Tibial artery (tissue), 4 donors: ENCODE measurements at places on chromosomes 1 and 21.

DNA sequence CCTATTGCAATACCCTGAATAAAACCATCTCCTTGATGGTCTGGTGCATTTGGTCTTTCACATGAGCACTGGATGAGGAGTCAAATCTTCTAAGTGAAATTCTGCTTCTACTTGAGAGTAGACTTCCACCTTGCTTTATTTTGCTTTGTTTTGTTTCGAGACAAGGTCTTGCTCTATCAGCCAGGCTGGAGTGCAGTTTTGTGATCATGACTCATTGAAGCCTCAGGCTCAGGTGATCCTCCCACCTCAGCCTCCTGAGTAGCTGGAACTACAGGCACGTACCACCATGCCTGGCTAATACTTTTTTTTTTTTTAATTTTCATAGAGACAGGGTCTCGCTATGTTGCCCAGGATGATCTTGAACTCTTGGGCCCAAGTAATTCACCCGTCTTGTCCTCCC lies 65.8 kb upstream of the F3 start:
- DNase-seq, result no peak

DNA sequence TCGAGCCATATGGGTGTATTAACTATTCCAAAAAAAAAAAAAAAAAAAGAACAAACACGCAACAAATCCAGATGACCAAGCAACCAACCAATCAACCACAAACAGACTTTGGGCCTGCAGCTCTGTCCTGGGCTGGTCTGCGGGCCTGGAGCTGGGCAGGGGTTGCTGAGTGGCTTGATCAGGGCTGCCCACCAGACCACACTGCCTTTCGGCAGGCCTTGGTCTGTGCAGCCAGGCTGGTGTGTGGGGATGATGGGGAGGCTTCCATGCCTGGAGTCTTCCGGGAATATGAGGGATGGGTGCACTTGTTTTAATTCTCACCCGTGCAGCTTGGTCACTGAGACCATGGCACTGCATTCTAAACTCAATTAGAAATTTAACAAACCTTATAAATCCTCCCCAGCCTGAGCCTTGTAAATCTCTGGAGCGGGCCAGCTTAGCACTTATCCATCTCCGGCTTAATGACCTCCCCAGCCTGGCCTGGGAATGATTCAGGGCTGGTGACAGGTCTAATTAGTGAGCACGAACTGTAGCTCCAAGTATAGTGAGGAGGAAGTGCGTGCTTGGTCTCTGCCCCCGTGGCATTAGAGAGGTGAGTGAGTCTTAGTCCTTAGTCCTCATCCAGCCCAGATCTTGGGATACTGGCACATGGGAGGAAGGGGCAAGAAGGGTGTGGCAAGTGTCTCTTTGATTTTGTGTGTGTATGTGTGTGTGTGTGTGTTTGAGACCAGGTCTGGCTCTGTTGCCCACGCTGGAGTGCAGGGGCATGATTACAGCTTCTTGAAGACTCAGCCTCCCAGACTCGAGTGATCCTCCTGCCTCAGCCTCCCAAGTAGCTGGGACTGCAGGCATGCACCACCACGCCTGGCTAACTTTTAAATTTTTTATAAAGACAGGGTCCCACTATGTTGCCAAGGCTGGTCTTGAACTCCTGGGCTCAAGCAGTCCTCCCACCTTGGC lies 74.6 kb upstream of the CSF3R start:
- DNase-seq, result peak; percentile 3

DNA sequence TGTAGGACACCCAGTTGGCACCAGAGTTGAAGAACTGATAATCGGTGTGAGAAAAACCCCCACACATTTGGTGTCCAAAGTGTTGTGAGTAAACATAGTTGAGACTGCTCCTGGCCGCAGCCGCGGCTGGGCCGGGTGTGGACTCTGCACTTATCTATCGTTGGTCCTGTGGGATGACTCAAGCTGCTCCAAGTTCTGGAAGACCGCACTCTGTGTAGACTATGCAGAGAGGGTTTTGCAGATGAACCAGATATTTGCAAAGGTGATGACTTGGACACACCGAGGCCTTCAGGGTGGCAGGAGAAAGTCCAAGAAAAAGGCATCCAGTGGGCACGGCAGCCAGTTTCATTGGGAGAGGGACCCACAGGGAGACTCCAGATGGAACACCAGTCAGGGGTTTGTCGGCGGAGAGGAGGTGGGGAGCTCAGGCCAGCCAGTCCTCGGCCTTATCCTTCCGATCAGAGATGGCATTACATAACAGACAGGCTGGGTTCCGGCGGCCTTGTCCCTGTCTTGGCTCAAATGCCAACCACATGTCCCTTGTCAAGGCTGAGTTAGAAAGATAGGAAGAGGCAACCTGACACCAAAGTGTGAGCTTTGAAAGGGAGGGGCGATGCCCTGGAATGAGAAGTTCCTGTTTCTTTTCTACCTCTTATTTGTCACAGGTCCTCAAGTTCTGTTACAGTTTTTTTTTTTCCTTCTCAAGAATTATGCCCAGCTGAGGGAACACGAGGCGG lies 21.1 kb downstream of the C2CD2 start:
- DNase-seq, result no peak

DNA sequence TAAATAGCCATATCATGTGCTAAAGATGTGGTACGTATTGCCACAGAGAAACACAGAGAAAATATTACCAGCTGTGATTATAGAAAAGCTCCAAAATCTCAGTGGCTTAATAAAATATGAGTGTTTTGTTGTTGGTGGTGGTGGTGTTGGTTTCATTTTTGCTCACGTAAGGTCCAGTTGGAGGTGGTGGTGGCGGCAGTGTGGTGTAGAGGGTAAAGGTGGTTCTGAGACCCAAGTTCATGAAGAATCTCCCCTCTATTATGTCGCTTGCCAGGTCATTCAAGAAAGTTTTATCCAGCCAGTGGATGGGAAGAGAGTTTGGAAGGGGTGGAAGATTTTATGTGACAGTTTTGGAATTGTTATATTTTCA lies 217.6 kb upstream of the SAMSN1 start:
- DNase-seq, result no peak

GRCh38 chr1:184748740-184749139 lies 5.9 kb downstream of the EDEM3 start:
- DNase-seq, result no peak

GRCh38 chr1:46549697-46550681 lies 1.5 kb downstream of the KNCN start:
- DNase-seq, result peak; percentile 17

DNA sequence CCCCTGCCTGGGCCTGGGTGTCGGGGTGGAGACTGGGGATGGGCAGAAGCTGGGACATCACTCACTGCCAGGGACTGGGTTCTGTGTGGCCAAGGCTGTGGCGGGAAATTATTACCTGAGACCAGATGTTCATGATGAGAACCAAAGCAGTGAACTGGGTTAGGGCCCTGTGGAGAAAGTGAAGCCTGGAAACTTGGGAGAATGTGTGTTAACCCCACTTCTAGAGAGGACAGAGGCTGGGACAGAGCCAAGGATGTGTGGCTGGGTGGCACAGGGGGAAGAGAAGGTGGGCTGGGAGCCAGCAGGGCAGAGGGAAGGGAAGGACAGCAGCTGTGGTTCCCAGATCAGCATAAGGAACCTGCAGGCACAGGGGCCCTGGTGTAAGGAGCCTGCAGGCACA lies 31.3 kb downstream of the CNIH3 start:
- DNase-seq, result no peak

GRCh38 chr1:72097851-72098570 lies 184.3 kb downstream of the NEGR1 start:
- no peak for DNase-seq

DNA sequence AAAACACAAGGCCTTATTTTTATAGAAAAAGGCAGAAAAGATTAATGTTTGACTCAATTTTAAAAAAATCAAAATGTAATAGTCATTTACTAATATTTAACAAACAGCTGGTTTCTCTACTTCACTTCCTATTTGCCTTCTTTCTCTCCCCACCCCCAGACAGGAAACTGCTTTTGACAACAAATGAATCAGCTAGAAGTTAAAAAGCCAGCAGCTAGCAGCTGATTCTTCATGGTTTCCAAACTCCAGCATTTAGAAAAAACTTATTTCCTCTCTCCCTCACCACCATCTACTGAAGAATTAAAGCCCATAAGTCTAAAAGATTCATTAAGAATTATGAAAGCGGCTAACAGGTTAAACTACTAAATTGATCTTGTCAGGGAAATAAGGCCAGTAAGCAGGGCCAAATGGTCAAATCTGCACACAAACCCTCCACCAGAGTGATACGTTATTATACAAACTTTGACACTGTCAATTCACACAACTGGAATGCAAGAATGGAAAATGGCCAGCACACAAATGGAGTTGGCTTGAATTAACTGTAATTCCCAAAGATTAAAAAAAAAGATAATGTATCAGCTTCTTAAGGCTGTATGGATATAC lies 4.0 kb downstream of the WDR26 start:
- no peak for DNase-seq

- no peak for DNase-seq
These were observed 1415.9 kb downstream of the PLA2G4A start for GRCh38 chr1:188244681-188245080.

- no peak for DNase-seq
These were observed 59.2 kb upstream of the SSBP3 start for GRCh38 chr1:54465351-54465811.

DNA sequence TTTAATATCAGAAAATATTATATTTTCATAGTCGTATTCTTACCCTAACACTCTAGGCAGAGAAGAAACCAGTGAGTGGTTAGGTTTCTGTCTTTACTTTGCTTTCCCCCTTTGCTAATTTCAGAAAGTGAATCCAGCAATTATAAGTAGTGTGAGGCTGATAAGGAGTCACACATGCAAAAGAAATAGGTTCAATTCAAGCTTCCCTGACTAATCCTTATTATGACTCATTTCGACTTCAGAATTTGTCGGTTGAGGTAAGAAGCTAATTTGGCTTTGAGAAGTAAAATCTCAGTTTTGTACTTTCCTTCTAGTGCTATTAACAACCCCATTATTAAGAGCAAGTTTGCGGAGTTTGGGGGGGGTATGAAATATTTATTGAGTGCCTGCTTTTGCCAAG lies 22.4 kb downstream of the ESRRG start:
- DNase-seq, result no peak

GRCh38 chr1:219563568-219563967 lies 49.3 kb downstream of the ZC3H11B start:
- DNase-seq, result no peak

- no peak for DNase-seq
These were observed 25.6 kb downstream of the ZYG11B start for GRCh38 chr1:52751589-52752483.

DNA sequence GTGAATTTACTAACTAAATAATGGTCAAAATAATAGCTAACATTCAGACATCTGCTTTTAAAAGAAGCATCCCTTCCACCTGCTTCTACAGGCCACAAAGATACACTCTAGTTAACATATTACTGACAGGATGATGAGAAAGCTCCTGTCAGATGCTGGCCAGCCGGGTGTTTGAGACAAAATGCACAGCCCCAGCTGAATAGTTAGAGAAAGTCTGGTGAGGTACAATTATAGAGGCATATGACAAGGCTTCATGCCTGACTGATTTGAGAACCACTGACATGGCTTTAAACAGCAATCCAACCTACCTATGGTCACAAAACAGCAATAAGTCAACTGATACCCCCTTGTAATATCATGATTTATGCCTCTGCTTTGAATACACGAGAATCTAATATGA lies 137.0 kb downstream of the DENND1B start:
- DNase-seq, result no peak

DNA sequence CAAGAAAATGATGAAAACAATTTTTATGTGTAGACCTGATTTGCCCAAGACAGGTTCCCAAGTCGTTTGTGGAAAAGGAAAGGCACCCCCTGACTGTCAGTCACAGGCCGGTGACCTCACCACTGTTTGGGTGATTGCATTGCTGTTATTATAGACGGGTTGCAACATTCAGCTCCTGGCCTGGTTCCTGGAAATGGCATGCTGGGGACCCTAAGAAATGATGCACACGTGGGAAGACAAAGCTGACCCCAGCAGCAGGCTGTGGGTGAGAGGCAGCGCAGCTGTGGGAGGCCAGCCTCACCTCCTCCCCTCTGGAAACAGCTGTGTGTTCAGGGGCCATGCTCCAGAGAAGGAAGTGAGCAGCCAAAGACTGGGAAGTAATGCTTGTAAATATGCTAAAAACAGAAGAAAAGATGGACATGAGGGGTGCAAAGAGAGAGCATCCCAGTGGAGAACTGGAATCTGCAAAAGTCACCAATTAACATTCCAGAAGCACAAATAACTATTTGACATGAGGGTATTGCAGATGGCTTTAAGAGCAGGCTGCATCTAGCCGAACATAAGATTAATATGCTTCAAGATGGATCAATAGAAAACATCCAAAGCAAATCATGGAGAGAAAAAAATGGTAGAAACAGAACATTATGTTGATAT lies 23.4 kb upstream of the ABCG1 start:
- DNase-seq, result peak; percentile 75

- no peak for DNase-seq
These were observed 53.6 kb upstream of the ARTN start for GRCh38 chr1:43879996-43880395.

DNA sequence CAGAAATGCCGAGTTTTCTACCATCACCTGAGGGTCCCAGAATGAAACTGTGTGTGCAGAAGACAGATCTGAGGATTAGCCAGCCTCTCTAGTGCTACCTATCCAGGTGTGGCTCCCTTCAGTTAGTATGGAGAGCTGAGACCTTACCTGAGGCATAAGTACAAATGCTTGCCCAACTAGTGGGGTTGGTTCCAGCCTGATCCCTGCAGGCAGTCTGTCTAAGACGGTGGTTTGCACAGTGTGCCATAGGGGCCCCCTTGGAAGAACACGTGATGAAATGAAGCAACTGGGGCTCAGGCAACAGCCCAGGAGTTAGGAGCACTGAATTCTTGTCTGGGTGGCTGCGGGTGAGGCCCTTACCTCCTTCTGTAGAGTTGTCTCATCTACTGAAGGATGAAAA lies 15.6 kb downstream of the S100A7A start:
- no peak for DNase-seq
